ENCODE measurements at places on chromosomes 3 and 15.
A peak's percentile ranks its signal among the peaks of the same experiment; 100 is the strongest.

DNA sequence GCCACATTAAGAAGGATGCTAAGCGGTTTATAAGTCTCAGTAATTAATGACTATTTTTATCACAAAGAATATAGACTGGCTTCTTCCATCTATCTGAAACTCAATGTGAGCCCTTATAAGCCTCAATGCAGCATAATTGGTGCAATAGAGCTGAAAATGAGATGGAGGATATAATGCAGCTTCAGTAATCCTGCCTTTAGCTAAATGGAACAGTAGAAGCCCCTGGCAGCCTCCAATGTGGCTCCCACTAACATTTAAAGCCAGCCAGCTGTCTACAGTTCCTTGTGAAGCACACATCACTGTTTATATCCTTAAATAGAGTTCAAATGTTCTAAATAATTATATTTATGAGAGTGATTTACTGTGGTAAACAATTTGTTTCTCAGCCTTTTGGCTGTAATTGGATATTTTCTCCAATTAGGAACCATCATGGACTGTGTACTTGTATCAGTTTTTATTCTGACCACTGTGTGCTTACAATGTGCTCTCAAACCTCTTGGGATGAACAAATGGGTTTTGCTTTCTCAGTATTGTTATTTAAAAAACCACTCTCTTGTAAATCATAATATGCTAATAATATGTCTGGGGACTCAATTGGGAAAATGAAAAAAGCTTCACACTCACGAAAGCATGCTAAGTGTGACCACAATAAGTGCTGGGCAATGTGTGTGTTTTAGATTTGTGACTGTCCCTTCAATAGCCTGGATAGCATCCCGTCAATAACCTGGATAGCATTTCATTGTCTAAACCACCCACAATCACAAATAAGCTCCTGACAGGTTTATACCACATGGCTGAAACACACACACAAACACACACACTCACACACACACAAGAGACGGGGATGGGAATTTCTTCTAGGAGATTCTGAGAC is 366.6 kb downstream of the GBE1 start:
- DNase-seq: peak; percentile 88

DNA sequence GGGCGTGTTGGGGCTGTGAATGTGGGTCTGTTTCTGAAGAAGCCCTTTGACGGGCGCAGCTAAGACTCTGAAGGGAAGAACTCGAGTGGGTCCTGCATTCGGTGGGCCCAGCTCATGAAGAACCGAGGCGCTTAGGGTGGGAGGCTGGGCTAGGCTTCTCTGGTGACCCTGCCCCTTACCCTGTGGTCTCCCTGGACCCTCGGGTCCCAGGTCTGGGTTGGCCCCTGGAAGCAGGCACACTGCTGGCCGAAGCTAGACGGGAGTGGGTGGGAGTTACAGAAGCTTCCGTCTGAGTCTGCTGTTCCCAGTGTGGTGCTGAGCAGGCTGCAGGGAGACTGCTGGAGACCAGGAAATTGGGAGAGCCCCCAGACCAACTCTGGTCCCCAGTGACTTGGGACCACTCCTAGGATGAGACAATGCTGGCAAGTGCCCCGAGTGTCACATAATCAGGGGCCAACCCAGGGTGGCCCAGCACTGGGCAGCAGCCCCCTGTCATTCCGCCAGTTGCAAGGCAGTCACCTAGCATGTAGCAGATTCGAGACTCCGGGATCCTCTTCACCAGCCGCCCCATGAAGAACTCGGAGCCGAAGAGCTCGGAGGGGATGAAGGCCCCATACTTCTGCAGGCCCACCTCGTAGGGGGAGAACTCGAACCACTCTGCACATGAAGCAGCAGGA is 16.7 kb upstream of the EHD4 start:
- DNase-seq: no peak

- no peak for DNase-seq
These were observed 24.9 kb downstream of the RFTN1 start for GRCh38 chr3:16488637-16489036.

GRCh38 chr15:47304656-47305055 is 412.6 kb upstream of the SEMA6D start:
- no peak for DNase-seq

DNA sequence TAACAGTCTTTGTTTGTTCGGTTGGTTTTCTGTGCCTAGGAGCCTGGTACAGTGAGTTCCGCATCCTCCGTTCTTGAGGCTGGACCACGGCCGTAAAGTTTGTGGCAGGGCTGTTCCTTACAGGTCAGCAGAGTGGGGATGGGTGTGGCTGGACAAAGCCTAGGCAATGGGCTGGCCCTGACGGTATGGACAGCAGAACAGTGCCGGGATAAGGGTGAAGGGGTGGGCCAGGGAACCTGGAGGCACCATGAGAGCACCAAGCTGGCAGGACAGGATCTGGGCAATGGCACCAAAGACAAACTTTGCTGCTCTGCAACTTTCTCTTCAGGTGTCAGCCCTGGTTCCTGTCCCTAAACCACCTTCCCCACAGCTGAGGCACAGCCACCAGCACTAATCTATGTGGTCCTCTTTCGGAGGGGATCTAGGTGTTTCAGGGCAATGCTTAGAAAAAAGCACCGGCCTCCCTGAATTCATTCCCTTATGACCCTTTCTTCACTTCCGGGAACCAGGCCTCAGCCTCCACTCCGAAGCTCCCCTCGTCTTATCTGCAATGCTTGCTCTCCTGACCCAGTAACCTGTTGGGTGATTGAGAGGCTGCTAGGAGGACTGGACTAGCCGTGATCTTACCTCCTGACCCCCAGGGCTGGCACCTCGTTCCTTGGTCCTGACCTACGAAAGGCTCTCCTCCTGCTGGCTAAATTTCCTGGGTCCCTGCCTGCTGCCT is 54.4 kb downstream of the KLHL6 start:
- DNase-seq: no peak

DNA sequence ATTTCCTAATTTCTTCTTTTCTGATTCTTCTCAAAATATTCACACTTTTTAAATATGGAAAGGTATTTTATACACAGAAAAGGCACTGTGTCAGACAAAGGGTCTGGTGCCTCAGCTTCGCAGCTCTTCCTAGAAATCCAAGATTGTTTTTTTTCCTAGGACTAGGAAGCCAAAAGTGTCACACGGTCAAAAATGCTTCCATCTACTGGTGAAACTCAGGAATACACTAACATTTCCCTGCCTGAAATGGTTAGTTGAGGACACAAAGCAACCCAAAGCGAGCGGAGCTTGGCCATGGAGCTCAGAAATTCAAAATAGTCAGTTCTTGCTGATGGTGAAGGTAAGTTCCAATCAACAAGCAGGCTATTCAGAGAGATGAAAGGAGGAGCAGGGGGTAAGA is 426.5 kb upstream of the RASGRP1 start:
- no peak for DNase-seq

GRCh38 chr3:5219216-5219615 is 31.7 kb downstream of the EDEM1 start:
- no peak for DNase-seq

GRCh38 chr15:81955382-81956062 is 90.3 kb downstream of the MEX3B start:
- DNase-seq: peak; percentile 23

- DNase-seq: no peak
These were observed 139.9 kb upstream of the TLE3 start for GRCh38 chr15:70237626-70238025.

- DNase-seq: peak; percentile 47
These were observed 38.3 kb downstream of the PDE8A start for GRCh38 chr15:85019815-85020590.

GRCh38 chr15:26260517-26261133 is 397.5 kb upstream of the ATP10A start:
- DNase-seq: peak; percentile 63

DNA sequence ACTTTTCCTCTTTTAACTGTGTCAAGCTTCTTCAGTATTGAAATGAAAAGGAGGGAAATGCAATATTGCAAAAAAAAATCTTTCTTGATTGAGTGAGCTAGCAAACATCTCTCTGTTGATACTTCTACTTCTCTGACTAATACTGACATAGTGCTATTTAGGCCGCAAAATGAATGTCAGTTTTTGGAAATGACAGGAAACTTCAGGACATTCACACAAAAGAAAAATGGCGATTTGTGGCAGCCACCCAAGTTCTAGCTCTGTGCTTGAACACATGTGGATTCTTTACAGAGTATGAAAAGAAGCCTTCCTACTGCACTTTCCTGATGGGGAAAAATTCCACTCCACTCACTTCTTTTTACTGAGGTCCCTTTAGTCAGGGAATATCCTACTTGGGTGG is 486.8 kb upstream of the ALCAM start:
- DNase-seq: no peak

- DNase-seq: no peak
These were observed 660 bp upstream of the BCL2L10 start for GRCh38 chr15:52113235-52113634.

DNA sequence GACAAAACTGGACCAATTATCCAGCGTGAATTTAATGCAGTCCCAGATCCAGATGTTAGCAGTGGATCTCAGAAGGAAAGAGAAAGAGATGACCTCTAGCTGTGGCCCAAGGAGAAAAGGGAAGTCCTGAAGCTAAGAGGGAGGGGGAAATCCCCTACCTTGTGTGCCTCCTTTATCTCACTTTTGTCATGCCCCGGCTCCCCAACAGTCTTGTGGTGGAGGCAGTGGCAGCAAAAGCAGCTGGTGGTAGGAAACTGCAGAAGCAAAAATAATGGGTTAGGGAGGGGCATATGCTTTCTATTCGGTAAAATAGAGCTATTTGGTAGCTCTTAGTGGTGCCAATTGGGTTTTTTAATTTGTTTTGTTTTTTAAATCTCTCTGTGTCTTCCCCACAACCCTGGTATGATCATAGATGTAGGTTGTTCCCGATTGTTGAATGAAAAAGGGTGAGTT is 56.5 kb downstream of the MCTP2 start:
- no peak for DNase-seq

DNA sequence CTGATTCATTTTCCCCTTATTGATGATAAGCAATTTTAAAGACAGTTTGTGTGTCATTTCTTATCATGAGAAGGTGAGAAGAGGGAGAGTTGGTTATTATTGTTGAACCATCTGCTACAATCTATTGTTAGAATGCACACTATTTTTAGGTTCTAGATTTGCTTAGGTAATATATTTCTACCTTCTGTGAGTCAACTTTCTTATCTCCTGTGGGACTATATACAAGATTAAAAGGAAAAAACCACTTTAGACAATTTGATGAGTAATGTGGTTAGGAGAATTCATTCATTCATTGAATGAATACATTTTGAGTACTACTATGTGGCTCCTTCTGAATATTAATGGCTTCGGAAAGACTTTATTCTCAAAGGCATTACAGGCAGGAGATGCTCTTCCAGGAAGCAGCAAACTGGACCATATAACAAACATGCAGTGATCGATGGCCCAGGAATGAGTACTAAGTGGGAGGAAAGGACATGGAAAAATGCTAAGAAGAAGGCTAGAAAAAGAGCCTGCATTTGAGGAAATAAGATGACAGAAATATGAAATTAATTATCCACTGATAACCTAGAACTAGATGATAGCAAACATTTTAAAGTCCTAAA is 22.4 kb downstream of the SPTSSB start:
- DNase-seq: no peak

GRCh38 chr3:186290796-186291195 is 71.2 kb downstream of the DGKG start:
- no peak for DNase-seq

DNA sequence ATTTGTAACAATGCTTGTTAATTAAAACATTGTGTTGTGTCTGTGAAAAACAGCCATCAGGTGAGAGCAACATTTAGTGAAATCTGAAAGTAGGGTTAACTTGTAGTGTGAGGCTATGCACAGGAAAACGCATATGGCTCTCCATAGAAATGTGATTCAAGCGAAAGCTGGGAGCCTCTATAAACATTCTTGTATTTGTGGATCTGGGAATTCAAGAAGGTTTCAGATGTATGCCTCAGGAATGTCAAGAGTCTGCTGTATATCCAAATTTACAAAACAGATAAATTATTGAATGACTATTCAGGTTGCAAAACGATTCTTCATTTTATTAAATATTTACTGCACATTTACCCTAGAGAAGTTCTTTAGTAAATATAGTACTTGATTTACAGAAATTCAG is 166.0 kb downstream of the THSD4 start:
- DNase-seq: no peak

- DNase-seq: no peak
These were observed 40.4 kb downstream of the PRR23E start for GRCh38 chr3:127233371-127233770.

GRCh38 chr15:72057548-72058091 is 60.3 kb downstream of the MYO9A start:
- peak; percentile 41 for DNase-seq

DNA sequence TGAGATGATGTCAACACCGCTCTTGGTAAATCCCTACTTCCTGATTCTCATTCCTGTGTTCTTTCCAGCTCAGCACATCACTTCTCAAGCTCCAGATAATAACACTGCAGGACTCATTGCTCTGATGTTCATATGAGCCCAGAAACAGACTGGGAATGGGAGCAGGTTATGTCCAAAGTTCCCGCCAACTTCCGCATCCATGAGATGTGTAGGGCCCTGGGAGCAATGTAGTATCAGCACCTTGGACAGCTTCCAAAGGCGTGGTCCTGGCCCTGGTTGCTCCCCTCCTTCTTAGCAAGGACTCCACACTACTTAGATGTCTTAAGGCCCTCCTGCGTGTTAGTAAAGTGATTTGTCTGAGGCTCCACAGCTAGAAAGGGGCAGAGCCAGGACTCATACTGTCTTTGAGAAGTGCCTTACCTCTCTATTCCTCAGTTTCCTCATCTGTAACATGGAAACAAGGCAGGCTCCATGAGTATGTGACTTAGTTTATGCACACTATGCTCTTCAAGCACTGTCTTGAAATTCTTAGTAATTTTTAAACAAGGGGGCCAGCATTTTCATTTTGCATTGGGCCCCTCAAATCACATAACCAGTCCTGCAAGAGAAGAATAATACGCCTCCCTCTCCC is 27.9 kb upstream of the SLC6A1 start:
- DNase-seq: no peak

DNA sequence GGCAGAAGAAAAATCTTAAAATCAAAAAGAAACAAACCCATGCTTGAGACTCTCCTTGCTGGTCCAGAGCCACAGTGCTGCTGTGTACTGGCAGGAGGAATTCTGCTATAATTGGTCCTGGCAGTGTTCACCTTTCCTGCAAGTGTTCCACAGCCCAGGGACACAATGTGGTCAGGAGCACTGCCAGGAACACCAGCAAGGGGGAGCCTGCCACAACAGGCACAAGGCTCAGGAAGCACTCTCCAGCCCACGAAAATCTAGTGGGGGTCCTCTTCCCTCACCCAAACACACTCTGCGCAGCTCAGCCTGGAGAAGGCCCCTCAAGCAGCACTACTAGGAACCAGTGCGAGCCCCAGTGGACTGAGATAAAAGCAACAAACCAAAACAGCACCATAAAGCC is 92.9 kb downstream of the UBE3A start:
- no peak for DNase-seq

- no peak for DNase-seq
These were observed 244.3 kb downstream of the NR2F2 start for GRCh38 chr15:96574782-96575181.

GRCh38 chr3:65787340-65787739 is 251.4 kb downstream of the MAGI1 start:
- DNase-seq: no peak

- no peak for DNase-seq
These were observed 856.4 kb upstream of the ALCAM start for GRCh38 chr3:104510131-104510849.

Data from HAP-1 (cell line).